NCI-H226 (cell line): ENCODE measurements at places on chromosomes 5 and 9.

GRCh38 chr5:34490506-34491250 is 165.4 kb upstream of the RAI14 start:
- DNase-seq: no peak

DNA sequence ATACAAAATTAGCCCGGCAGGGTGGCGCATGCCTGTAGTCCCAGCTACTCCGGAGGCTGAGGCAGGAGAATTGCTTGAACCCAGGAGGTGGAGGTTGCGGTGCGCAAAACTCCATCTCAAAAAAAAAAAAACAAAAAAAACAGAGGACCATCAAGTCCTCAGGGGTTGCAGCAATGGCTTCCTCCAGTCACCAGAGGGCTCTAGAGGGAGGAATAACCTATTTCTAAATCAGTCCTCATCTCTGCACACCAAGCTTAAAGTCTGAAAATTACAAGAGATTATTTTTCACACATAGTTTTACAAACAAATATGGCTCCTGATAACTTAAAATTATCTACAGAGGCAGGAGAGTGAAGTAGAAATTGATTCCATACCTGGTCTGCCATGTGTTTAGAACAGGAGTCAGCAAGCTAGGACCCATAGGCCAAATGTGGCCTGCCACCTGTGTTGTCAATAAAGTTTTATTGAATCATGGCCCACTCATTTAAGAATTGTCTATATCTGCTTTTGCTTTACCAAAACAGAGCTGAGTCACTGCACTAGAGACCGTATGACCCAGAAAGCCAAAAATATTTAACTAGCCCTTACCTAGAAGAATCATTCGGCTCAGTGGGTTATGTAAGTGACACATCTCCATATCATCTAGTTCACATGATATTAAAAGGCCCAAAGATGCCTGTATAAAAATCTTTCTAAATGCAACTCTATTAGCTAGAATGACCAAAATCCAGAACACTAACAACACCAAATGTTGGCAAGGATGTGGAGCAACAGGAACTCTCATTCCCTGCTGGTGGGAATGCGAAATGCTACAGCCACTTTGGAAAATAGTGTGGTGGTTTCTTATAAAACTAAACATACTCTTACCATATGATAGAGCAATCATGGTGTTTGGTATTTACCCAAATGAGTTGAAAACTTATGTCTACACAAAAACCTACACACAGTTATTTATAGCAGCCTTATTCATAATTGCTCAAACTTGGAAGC is 207.7 kb downstream of the FRMD3 start:
- DNase-seq: no peak

DNA sequence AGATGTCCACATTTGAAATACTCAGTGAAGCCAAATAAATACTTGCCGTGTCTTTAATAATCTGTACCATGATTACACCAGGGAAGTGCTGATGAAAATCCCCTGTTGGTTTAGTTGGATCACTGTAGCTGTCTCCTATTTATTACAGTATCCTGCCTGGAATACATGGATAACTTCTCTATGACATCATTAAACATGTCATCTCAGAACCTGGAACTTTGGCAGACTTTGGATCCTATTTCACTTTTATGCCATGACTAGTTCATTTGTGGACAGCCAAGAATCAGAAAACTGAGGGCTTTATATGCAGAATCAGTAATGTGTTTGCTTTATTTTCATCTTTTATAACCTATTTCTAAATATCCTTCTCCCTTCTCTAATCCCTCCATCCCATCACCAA is at the start of gene TXNDC8:
Gene TXNDC8, minus strand, starts transcription at position 137 of the 400 bp plus-strand sequence.
- peak; percentile 45 for DNase-seq

DNA sequence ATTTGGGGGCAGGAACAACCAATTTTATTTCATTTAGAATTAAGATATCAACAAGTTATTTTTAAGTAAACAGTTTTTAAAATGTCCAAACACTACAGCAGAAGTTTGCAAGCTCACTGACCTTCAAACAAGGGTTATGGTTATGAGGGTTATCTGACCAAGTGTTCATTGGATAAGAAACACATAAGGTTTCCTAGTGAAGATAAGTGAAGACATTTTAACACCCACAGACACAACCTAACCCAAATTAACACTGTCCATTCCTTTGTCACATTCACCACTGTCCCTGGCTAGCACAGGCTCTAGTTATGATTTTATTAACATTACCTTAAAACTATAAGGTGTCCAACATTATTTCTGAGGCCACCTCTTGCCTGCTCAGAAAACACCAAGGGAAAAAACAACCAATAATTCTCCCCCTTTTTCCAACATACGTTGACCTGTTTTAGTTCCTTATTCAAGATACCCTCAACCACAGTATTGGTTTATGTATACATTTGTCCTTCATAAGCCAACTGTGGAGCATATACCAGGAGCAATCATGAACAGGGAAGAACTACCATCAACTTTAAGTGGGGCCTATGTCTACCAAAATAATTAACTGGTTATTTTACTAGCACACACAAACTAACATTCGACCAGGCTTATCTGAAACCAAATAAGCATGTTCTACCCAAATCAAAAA is 4.0 kb downstream of the ETF1 start:
- DNase-seq: no peak

DNA sequence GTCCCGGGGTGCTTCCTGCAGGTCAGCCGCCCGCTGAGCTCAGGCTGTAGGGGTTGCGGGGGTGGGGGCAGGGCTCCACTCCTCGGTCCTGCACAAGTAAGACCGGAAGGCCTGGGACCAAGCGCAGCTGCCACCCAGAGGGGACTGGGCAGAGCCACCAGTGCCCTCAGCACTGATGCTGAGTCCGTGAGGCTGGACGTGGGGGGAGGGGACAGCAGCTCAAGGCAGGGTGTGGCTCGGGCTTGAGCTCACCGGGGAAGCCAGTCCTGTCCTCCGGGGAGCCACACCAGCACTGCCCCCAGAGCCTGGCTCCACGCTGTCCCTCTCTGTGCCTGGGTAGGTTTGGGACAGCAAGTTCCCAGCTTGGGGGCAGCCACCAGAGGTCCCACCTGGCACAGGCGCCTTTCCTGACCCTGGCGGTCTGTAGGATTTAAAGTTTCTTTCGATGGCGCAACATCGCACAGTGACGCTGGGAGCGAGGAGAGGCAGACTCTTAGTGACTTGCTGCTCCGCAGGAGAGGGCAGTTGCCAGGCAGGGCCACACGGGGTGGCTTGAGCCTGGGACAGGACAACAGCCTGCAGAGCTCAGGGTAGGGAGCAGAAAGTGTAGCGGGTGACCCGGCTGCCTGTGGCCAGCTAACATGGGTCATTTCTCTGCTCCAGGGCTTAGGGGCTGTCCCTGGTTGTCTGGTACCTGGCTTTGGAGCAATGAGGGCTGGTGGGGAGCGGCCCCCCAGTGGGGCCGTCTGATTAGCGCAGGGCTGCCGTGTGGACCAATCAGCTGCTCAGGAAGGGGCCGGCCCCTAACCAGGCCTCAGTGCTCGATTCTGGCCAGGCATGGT is 5.7 kb downstream of the LCN1 start:
- no peak for DNase-seq

DNA sequence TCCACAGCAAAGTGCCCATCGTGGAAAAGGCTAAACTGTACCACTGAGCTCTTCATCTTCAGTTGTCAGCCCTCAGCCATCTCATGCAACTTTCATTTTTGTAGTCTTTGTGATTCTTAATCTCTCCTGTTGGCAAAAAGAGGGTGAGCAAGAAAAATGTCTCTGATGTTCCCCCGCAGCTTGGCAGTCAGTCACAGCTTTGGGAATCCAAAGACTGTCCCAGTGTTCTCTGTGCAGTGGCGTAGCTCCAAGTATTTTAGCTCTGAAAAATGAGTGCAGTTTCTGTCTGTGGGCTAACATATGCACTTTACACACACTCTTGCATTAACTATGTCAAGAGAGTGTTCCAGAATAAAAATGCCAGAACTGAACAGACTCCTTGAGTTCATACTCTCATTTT is 372.2 kb downstream of the TMEM232 start:
- DNase-seq: no peak

DNA sequence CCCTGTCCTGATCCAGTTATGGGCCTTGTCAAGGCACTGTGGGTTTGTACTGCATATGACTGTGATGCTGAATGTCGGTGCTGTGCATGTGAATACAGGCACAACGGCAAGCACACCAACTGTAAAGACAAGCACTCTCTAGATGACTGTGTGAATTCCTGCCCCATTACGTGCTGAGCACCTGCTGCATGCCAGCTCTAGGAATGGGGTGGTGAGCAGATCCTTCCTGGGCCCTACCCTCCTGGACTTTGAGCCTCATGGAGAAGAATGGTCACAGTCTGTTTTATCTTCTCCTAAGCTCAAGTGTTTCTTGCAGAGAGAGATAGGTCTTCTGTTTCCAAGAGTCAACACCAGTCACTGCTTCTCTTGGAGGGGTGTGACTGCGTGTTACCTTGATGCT is 56.0 kb upstream of the RARS1 start:
- no peak for DNase-seq

DNA sequence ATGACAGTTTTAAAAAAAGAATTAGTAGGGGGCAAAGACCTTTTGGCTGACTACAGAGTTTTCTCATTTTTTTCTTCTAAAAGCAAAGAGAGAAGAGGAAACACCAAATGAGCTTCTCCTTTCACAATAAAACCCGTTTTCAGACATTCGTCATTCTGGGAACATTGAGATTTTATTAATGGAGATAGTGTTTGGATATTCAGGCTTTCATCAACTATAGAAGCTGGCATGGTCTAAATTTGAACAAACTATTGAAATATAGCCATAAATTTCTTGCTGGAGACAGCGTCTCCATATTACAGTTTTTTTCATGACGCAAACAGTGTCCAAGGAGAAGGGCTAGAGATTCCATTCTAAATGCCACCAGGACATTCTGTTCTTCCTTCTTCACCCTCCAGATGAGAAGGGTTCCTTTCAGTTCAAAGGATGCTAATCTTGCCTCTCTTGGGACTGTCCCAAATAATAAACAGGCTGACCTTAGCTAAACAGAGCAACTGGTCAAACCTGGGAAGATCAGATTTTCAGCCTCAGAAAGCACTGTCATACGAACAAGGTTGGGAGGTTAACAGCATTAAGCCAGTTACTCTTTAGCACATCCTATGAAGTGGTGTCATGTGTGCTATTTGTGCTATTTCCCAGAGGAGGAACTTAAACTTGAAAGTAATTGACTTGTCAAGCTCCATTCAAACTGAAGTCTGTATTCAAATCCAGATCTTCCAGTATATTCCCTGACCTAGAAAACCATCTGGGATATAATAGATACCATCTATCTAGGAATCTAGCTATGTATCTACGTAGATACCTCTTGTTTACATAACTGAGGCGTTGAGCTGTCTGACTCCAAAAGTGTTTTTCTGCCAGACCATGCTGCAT is 125.6 kb downstream of the LPAR1 start:
- no peak for DNase-seq

DNA sequence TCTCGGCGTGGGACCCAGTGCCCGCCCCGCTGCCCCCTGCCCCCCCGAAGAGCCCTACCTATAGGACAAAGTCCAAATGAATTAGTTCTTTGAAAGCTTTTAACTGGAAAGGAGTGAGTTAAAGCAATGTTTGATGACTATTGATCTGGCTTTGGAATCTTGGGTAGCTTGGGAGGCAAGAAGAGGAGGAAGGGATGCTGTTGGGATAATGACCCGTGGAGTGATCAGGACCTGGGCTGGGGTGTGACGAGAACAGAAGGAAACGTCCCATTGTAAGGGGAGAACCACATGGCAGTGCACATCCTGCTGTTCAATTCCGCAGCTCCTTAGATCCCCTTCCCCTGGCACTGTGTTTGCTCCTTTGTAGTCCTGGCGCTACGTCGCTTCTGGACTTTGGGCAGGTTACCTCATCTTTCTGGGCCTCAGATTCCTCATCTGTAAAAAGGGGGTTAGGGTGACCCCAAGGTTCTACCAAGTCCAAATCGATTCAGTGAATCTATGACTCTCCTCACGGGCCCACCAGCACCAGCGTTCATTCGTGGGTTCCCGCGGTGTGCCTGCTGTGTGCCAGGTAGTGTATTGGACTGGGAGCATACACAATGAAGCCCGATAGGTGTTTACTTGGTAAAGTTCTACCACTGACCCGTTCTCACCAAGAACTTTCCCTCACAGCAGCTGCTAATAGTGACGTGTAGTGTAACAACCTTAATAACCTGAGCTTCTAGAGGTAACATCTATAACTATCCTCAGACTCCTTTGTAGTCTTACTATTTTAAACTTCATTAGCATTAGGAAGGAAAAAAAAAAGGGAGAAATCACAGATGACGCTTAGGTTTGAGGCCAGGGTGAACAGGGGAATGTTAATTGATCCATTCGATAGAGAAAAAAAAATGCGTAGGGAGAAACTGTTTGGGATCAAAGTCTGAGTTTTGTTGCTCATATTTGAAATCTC is 1.1 kb upstream of the NADK2 start:
- DNase-seq: no peak

DNA sequence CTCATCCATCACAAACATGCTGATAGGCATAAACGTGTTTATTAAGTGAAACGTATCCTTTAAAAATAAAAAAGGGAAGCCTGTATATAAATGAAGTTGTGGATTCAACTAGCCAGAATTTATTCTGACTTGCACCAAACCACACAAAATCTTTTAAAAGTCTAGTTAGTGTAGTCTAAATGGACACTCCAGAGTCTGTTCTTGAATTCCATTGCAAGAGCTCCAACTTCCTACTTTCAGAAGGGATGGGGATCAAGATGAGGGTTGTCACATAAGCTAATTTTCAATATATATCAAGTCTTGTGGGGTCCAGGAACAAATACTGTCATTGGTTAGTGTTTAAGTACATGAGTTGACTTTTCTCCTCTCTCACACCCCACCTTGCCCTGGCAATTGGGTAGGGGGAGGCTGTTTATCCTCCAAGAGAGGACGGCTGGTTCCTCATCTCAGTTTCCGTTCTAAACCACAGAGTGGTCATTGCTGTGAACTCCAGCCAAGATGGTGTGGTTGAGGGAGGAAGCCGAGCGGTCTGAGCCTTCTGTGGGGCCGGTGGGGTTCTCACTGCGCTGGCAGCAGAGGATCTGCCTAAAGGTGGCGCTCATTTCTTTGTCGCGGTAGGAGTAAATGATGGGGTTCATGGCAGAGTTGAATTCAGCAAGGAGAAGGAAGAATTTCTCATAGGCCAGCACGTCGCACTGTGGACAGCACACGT is 163.2 kb downstream of the LPAR1 start:
- DNase-seq: no peak

DNA sequence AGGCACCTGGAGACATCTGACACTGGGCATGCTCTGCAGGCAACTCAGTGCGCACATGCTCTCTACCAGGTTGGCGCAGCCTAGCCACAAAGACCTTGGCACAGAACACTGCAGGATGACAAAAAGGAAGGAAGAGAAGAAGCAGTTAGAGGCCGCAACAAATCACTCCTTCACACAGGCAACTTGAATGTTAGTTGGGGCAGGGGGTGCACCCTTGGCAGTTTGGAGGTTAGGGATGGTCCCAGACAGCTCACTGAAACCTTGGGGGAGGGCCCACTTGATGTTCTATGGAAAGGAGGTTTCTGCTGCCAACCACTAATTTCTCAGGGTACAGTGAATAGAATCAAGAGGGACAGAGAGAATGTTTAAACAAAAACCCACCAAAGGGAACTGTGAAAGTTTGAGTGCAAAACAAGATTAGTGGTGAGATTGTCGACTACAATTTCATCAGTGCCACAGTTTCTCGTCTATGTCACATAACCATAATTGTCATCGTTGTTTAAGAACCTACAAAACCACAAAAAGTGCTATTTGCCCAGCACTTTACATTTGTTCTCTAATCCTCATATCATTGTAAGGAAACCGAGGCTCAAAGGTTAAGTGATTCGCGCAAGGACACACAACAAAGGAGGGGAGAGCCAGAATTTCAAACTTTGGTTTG is 48.7 kb downstream of the FBXW11 start:
- no peak for DNase-seq
